ENCODE measurements at places on chromosomes 1 and 21. TPM values are rescaled to one million over a fixed set of nuclear protein-coding genes. Genes with fewer than 3 reads are reported as not detected.

DNA sequence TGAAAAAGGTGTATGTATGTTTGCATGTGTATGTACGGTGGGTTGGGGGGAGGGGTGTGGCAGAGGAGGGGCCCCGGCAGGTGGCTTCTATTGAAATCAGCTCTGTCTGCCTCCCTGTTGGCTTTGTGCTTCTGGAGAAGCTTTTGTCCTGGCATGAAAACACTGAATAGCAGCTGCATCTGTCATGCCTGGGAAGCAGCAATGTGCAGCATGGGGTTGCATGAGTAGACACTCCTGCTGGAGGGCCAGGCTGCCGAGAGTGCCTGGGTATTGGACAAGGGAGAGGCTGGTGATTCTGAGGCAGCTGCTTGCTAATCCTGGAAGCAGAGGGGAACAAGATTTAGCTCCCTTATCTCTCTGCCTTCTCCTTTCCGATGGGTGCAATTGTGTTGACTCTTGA is 20.5 kb downstream of the MAPKAPK2 start:
- peak; percentile 66 for DNase-seq

DNA sequence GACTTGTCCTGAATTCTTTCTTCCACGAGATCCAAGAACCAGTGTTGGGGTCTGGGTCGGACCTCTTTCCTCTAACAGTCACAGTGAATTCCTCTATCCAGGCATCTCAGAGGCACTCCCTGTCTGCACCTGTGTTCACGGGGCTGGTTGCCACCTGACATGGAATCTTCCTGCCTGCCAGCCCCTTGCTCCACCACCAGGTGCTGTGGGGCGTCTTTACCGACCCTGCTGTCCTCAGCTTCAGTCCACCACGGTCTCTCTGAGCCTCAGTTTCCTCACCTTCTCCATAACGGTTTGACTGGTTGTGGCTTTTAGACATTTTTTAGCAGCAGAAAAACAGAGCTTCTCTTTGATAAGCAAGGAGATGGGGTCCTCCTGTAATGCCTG is 62.7 kb downstream of the SDC3 start:
- DNase-seq: no peak

- no peak for DNase-seq
These were observed 8.3 kb downstream of the TNR start for GRCh38 chr1:175735144-175735543.

DNA sequence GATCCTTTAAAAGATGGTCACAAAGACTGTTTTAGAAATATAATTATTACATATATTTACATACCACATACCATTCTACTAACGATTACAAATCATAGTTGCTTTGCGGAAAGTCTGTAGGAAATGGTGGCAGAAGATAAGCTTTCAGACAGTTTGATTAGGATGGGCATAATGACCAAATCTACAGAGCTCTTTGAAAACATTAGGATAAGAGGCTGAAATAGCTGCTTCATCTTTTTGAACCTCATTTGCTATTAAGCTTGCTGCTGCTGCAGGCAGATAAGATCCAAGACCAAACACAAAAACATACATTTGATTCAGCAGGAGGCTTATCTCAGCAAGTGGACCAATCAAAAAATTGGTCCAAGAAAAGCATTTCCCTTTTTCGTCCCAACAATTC is 47.1 kb downstream of the DDAH1 start:
- DNase-seq: no peak

The UBASH3A gene
- 0.58 TPM for polyA plus RNA-seq

DNA sequence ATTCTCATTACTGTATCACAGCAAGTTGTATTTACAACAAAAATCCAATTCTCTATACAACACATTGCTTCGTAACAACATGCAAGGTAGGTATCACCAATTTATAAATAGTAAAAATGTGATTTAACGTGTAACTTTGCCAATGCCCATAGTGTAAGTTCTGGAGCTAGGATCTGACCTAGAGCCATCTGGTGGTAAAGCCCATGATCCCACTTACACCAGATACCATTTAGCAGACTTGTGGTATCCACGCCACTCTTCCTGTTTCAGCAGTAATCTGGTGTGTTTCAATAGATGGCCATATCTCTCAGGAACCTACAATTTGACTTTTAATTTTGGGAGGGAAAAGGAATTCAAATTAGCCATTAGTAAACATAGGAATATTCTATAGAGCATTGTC is 10.2 kb downstream of the SETSIP start:
- DNase-seq: no peak

The MAP10 gene
- 0.57 TPM for polyA plus RNA-seq

The SHISA4 gene
- 15.9 TPM for polyA plus RNA-seq

DNA sequence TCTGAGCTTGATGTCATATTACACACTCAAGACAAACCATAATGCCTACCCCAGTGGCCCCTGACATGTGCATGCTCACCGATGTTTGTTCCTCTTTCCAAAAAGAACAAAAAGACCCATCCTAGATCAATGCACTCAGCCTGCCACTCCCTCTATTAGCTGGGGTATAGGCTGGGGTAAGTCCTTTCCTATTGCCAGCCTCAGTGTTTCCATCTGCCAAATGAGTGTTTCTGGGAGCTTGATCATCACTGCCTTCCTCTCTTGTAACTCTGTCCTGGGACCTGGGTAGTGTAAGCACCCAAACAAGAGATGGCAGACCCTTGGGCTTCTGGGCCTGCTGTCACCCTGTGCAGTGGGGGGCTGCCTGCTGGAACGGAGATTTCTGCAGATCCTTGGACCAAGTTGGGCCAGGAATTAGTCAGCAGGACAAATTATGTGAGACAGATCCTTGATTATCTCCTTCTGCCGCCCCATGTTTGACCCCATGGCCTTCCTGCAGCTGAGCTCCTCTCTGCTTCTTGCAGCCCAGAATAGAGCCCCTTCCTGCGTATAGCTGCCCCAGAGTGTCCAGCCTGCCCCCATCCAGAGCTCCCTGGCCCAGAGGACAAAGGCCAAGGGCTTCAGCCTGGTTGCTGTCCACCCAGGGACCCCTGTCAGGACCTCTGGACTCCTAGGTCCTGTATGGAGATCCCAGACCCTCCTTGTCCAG is 31.5 kb upstream of the LRP8 start:
- no peak for DNase-seq

Data from lung (tissue), 17 donors.